Activated T-helper 1 cell treated with anti-CD3 and anti-CD28 coated beads, Interleukin-2, amount 50 U/mL, for 16 hours (primary cell): ENCODE measurements at places on chromosomes 5 and 9.

DNA sequence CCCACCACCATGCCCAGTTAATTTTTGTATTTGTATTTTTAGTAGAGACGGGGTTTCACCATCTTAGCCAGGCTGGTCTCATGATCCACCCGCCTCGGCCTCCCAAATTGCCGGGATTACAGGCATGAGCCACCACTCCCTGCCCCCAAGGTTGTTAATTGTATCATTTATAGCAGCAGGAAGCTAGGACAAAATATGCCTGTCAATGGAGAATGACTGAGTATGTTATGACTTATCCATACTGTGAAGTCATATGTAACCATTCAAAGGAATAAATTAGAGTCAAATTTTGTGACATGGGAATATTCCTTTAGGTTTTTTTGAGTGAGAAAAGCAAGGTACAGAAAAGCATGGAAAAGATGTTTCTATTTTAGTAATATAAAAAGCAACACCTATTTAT, 3.9 kb upstream of the DAB2 start:
- DNase-seq = no peak

- no peak for DNase-seq
These were observed 8.2 kb upstream of the ZFYVE16 start for GRCh38 chr5:80399526-80400239.

DNA sequence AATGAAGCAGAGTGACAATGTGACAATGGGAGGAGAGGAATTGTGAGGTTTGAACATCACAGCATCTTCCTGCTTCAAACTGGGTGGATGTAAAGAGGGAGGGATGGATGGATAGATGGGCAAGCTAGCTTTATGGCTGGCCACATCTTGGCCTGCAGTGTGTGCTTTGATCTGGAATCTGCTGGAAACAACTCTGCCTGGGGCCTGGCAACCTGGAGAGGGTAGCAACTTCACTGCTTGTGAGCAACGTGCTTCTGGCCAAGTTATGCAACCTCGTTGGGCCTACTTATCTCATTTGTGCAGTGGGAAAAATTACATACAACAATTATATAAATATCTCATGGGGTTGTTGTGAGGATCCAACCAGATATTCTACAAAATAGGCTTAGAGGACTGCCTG, 5.3 kb downstream of the IL9 start:
- DNase-seq = no peak

DNA sequence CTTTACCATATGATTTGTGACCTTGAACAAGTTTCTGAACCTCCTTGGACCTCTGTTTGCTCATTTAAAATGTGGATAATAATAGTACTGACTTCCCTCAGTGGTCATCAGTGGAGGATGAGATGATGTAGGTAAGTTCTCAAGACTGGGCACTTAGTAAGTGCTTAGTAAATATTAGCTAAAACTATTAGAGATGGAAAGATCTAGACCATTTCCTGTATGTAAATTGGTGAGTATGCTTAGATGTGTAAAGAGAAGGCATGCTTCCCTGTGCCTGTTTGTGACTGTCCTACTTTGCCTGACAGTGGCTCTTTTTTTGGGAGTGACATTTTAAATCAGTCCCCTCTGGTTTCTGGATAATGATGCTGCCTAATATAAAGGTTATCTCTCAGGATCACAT, 288.1 kb downstream of the GABRB2 start:
- DNase-seq = no peak

- DNase-seq = no peak
These were observed 159.6 kb upstream of the TAS2R1 start for GRCh38 chr5:9789777-9790176.

GRCh38 chr9:32200241-32200640, 184.2 kb upstream of the ACO1 start:
- DNase-seq = no peak

- DNase-seq = no peak
These were observed 101.3 kb downstream of the PHF2 start for GRCh38 chr9:93677641-93678136.

DNA sequence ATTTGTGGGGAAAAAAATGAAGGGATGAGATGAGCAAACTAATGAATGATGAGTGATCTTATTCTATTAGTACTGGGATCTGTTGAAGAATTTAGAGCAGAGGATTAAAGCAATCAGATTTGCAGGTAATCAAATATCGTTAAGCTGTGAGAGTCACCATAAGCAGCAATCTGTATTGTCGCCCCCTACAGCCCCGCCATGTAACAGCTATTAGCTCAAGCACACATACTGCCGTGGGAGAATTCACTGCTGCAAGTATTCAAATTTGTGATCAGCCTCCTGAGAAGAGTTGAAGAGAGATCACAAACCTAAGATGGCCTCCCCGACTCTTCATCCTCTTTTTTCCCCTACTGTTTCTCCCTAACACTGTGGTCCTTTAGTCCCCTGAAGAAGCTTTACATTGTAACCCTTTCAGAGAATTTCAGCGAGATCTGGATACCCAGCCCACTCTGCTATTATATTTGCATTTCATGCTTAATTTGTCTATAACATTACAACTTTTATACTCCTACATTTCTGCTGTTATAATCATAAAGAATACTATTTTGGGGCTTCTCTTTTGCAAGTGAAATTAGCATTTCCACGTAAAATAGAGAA, 28.5 kb upstream of the PHF24 start:
- no peak for DNase-seq

DNA sequence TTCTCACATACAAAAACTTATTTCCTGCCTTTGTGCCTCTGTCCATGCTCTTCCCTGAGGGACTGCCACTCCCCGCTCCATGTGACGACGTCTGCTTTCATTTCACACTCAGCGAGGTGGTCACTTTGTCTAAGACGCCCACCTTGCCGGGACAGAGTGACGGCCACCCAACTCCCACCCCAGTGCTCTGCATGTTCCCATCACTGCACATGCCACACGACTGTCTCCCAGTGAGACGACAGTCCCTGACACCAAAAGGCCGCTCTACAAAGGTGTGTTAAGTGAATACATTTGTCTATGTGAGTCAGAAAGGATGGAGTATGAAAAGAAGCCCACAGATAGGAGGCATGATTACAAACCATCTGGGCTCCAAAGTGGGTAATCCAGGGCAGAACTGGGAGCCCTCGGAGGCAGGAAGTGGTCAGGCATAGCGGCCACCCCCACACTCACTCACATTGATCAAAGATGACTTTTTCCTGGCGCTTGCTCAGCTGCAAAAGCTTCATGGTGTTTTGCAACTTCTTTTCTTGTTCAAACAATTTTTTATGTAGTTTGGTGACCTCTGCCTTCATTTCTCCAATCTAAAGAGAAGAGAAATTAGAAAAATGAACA, 185.8 kb downstream of the CDK5RAP2 start:
- DNase-seq = no peak

- no peak for DNase-seq
These were observed 116.1 kb downstream of the GIN1 start for GRCh38 chr5:103003872-103004271.

DNA sequence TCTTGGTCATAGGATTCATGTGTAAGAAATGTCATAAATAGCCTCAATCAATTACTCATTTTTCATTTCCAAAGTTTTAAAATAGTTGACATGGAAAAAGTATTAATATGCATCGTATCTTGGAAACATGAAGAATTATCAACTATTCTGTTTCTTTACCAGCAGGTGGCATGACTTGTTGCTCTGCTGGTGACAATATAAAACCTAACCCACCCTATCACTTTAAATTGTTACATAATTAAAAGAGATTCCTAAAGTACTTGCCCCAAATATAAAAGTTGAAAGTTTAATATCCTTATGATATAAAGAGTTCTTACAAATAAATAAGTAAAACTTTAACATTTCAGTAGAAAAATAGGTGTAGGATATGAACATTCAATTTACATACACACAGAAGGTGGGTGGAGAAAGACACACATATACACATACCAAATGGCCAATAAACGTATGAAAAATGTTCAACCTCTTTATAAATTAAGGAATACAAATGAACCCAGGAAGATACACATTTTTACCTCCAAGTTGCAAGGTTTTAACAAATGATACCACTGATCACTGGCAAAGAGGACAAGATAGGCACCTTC, 30.6 kb downstream of the MAP1B start:
- DNase-seq = no peak

- no peak for DNase-seq
These were observed 531.1 kb downstream of the CETN3 start for GRCh38 chr5:89878140-89879132.

DNA sequence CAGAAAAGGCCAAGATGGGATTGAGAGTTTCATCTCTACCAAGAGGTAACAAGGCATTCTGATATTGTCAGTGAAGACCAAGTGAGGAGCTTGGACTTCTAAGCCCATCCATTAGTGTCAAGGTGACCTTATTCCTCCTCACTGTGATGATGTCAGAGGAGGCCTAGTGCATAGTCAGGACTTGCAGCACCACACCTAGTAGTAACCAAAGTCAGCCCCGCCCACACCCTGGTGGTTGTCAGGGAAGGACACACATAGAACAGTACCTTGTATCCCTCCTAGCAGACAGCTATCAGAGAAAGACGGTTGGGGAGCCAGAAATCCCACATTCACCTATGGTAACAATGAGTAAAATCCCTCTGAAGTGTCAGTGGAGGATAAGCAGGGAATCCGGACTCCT, 111.7 kb downstream of the AP3B1 start:
- no peak for DNase-seq

- no peak for DNase-seq
These were observed 82.2 kb upstream of the ICE1 start for GRCh38 chr5:5340206-5340729.

- no peak for DNase-seq
These were observed 104.6 kb upstream of the LRRTM2 start for GRCh38 chr5:138979684-138980280.

DNA sequence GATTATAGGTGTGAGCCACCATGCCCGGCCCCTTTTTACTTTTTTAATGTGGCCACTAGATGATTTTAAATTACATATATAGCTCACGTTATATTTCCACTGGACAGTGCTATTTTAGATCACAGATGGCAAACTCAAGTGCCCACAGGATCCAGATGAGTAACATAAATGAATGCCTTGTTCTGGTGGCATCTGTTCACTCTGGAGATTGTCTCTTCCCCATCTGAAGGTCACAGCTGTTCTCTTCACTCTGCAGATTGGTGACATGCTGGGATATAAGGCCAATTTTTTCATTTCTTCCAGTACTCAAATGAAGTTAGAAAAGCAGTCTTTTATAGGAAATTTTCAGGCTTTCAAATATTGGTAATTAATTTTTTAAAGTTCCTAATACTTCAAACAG, 160.1 kb downstream of the DOCK8 start:
- no peak for DNase-seq

DNA sequence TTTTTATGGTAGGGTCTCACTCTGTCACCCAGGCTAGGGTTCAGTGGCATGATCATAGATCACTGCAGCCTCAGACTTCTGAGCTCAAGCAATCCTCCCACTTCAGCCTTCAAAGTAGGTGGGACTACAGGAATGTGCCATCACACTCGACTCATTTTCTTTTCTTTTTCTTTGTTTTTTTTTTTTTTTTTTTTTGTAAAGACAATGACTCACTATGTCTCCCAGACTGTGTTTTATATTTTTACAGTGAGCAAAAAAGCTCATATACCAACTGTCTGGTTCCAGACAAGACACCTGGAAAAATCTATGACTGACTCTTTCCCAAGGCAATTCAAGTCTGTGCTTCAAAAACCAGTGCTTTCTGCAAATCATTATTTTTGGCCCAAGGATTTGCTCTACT, 10.8 kb upstream of the FOXD1 start:
- DNase-seq = no peak

DNA sequence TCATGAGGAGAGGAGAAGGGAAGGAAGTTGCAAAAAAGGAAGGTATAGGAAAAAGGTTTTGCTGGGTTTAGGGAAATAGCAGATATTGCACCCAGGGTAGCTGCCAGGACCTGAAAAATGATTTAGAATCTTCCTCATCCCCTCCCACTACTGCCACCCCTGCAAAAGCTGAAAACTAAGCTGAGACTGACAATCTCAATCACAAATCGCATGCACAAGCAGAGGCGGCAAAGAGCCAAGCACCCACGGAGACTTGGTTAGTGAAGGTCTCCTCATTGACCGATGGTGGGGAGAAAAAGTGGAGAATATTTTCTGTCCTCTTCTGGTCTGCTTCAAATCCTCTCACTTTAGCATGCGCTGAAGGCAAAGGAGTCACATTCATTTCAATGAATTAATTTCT, 39.1 kb upstream of the PAM start:
- no peak for DNase-seq

DNA sequence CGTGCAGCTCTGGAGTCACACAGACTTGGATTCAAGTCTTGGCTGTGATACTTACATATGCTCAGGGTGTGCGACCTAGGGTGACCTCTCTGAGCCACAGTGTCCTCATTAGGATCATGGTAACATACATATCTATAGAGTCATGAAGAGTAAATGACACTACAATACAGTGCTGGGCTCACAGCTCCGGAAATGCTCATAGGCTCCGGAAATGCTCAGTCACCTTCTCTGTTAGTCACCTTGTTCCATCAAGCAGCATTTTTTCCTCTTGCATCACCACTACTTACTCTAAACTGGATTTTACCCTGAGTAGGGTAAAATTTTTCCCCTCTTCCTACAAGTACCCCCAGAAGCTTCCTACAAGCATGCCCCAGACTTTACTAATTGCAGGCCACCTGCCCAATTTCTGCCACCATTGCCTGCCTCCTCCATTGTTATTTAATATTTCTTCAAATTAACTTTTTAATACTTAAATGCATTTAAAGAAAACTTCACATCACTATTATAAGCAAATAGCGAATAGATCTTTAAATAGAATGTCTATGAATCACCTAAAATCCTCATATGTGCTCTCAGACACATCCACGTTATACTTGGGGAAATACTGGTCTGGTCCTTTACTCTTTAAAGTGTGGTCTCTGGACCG, 147.6 kb upstream of the SPRY4 start:
- DNase-seq = peak; percentile 43

- DNase-seq = no peak
These were observed 56.4 kb downstream of the NIPSNAP3B start for GRCh38 chr9:104820336-104820735.

DNA sequence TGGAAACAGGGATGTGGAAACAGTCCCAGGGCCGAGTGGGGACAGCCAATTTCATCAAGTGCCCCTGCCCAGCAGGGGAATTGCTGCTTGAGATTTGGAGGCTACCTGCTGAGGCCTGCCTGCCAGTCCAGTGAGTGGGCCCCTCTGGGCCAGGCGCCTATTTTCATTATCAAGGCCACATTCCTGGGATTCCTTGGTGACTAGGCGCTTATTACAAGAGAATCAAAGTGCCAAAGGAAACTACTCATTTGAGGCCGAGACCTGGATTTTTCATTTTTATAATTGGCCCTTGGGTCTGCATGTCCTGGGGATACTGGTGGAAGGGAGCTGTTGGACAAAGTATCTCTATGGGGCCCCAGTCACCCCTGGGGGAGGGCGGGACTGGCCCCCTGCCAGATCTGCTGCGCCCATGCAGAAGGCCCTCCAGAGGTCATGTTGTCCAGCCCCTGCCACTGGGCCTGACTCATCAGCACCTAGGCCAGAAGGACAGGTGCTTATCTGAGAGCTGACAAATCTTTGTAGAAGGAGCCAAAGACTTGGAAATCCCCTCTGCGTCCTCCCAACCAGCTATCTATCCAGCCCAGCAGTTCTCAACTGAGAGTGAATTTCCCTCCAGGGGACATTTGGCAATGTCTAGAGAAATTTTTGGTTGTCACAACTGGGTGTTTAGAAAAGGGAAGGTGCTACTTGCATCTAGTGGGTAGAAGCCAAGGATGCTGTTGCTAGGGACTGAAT, 45.6 kb downstream of the FOXI1 start:
- no peak for DNase-seq
